Activated naive CD8-positive, alpha-beta T cell treated with anti-CD3 and anti-CD28 coated beads, Interleukin-2, amount 50 U/mL, for 24 hours (primary cell): ENCODE measurements at places on chromosomes 2 and 18.
A peak's percentile ranks its signal among the peaks of the same experiment; 100 is the strongest.

DNA sequence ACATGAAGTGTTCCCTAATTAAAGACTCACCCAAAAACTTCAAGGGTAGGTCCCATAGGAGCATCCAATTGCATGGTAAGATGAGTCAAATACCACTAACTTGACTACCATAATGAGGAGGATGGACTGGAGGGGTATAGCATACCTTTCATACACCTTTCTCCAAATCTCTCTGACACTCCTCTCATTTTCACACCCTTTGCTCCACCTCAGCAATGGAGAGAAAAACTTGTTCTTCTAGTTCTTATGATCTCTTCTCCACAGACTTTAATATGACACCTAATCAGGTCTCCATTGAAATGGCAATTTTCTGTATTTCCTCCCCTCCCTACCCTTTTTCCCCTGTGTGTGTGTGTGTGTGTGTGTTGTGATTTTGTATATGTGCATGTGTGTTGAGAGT lies 41.1 kb upstream of the MAP2 start:
- DNase-seq = no peak

- no peak for DNase-seq
These were observed 10.2 kb downstream of the ZNF516 start for GRCh38 chr18:76484749-76485387.

DNA sequence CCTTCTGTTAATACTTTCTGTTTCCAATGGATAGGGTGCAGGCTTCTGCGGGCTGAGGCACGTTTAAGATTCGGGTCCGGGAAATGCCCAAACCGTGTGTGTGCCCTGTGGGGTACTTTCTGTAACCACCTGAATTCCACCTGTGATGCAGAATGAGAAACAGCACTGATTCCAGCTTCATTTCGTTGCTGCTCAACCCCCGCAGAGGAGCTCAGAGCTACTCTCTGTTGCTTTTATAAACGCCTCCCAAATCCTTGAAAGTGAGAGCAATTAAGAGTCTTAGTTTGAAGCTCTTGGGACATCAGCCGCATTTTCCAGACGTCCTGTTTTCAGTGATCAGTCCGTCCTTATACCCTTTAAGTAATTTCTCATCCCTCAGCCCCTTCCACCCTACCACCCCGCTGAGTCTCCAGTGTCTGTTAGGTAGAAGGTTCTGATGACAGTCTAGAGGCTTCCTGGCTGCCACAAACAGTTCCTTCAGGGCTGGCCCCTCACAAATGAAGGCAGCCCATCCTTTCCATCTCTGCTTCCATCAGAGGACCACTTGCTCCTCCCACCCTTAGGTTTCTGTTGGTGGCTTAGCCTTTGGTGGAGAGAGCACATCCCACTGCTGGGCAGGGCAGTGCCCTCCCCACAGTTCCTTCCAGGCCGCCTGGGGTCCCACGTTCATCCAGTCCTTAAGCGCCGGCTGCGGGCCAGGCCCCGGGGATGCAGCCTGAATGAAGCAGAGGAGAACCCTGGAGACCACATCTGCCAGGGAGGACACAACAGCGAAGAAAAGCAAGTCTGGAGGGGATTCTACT lies 230.1 kb downstream of the SEPTIN10 start:
- DNase-seq = no peak

- DNase-seq = no peak
These were observed 606 bp downstream of the OTOF start for GRCh38 chr2:26477126-26477910.

- DNase-seq = no peak
These were observed 179.4 kb downstream of the TXNL1 start for GRCh38 chr18:56458770-56459712.

GRCh38 chr18:21194871-21195771 lies 46.9 kb upstream of the GREB1L start:
- DNase-seq = no peak

- DNase-seq = no peak
These were observed 62.8 kb downstream of the NBEAL1 start for GRCh38 chr2:203077451-203077850.

GRCh38 chr2:47072018-47072691 lies 83.0 kb downstream of the STPG4 start:
- DNase-seq = no peak

GRCh38 chr18:26133652-26134051 lies at the start of gene PSMA8:
Gene PSMA8, plus strand, starts transcription at chr18:26133869. Its CDS starts 97 bp downstream, at chr18:26133966.
- DNase-seq = peak; percentile 41

DNA sequence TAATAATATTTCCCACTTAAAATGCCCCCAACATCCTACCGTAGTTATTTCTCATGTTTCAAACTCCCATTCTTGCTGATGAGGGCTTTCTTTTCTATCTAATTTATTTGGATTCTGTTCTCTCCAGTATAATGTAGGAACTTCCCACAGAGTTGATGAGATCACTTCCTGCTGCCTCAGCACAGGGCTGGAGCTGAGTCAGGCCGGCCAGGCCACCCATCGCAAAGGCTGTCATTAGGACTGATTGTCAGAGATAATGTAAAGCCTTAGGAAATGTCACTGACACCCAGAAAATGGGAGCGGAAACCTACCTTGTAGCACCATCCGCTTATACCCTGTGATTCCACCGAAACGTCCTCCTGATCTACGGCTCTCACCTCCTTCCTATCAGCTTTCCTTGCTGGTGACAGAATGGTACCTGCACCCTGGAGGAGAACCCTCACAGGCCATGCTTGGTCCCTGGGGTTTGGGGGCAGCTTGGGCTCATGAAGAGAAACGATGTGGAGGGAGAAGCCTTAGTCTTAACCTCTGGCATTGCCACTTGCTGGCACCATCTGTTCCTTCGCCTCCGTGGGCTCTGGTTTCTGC lies 672.8 kb upstream of the ID2 start:
- no peak for DNase-seq

DNA sequence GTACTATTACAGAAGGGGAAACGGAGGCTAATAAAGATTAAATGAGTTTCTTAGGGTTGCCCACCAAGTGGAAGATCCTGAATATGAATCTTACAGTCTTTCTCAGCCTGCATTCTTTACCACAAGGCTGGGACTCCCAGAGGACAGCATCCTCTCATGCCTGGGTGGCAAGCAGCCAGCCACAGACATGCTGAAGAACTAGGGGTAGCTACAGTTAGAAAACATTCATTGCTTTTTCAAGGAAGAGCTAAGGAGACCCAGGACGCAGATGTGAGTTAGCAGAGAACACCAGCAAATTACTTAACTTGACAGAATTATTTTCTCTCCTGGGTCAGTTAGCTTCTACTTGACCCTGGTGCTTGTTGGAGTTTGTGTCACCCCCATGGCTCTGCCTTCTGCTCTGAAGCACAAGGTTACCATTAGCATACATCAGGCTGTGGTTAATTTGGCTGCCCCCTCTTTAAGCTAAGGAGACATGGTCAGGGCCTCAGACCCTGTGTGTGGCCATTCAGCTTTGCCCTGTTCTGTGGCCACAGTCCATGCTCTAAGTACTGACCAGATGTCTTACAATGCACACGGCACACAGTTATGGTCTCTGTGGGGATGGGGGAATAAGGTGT lies 132.3 kb upstream of the TNP1 start:
- no peak for DNase-seq

- DNase-seq = no peak
These were observed 345.8 kb upstream of the TFPI start for GRCh38 chr2:187900021-187900420.

- no peak for DNase-seq
These were observed 2.0 kb downstream of the NPC1 start for GRCh38 chr18:23584019-23584983.

GRCh38 chr2:49940626-49941025 lies 786.3 kb upstream of the FSHR start:
- no peak for DNase-seq

- no peak for DNase-seq
These were observed 174.9 kb upstream of the SMAD2 start for GRCh38 chr18:48105317-48105716.

- no peak for DNase-seq
These were observed 2.1 kb downstream of the KLHL14 start for GRCh38 chr18:32770666-32771168.

GRCh38 chr2:54373855-54374254 lies 82.3 kb upstream of the SPTBN1 start:
- no peak for DNase-seq

DNA sequence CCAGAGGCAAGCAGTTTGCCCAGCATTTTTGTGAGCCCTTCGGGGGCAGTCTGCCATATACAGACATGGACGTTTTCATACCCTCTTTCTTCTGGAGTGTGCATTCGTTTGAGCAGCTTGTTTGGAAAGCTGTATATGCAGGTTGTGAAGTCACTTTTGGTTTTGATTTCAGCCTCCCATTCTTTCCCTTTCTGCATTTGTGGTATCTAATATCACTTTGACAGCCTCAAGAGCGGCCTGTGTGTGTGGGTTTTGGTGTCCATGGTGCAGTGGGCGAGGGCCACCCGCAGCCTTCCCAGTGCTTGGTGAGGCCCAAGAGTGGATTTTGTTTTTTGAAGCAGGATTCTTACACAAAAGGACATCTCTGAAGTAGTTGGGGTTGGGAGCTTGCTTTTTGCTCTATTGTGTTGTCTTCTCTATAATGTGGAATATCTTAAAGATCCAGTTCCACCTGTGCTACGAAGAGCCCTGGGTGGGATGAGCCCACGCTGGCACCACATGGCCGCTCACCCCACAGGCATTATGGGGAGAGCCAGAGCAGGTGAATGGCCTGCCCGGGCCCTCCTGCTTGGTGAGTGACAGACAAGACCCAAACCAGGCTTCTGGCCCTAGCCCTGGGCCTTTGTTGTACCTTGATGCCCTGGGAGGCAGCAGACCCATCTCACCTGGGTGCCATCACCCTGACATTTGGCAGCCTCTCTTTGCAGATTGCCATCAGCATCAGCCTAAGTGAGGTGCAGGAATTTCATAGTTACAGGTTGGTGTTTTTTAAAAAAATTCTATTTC lies 29.5 kb downstream of the INPP4A start:
- no peak for DNase-seq

GRCh38 chr18:74929110-74929509 lies 279.8 kb downstream of the PTGR3 start:
- no peak for DNase-seq

DNA sequence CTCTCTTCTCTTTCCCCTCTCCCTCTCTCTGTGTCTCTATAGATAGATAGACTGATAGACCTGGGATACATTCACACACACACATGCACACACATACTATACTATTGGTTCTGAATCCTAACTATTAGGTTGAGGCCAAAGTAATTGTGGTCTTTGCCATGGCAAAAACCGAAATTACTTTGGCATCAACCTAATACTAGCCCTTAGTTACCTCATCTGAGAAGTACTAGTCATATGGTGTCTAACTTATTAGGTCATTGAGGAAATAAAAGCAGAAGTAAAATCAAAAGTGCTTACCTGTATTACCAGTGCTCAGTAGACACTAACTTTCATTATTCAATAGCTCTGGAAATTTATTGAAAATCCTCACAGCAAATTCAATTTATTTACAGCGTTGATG lies 451.5 kb downstream of the EPHA4 start:
- DNase-seq = no peak

GRCh38 chr2:1632510-1632909 lies 111.8 kb downstream of the PXDN start:
- no peak for DNase-seq

DNA sequence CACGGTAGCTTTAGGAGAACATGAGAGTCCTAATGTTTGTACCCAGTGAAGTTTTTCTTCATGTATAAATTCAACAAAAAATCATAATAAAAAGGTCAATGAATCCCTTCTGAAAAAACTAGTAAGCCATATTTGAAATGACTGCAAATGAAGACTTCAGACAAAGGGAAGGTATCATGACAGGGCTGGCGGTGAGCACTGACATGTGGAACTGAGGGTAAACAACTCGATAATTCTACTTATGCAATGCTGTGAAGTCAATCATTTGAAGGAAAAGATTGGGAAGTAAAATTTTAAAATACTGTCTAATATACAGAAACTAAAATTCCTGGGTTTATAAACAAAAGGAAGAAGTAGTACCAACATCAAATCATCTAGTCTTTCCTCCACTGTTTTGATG lies 190.2 kb upstream of the COPS8 start:
- no peak for DNase-seq

DNA sequence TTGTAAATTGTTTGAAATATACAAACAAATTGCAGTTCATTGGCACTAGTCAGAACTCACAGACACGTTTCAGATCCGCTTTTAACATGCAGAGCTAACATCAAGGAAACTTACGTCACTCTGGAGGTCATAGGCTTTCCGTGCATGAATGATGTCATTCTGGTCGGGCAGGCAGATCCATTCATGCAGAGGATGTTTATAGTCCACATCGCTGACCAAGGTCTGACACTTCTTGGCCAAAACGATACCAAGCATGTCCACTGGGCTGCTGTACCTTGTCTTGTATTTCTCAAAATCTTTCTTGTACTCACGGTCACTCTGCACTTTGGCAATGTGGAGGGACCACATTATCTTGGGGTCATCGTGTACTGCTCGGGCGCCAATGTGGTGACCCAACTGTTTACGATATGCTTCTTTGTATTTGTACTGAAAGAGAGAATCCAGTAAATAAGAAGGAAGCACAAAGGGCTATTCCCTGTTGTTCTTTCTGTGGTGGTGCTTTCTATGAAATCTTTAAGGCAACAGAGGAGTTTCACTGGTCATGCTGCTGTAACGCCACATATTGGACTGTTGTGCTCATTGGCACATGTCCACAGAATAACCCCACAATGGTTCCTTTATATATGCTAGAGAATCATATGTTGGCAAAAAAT lies 114.8 kb downstream of the NEB start:
- no peak for DNase-seq

- no peak for DNase-seq
These were observed 1802.2 kb upstream of the PIK3C3 start for GRCh38 chr18:40152859-40153258.

- DNase-seq = no peak
These were observed 1.8 kb downstream of the LRRFIP1 start for GRCh38 chr2:237629188-237629534.

DNA sequence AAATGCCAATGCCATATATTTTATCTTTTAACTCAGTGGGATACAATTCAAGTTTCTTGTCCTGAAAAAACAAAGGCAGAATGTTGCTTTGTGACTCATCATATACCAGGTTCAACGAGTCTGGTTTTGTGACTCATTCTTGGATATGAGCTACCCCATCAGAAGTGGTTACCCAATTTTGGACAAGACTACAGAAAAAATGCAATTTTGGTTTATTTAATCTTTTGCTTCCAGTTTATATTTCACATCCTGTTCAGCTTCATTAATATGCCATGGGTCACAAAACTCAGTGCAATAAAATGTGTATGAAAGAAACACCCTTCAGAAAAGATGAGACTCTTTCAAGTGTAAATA lies 25.0 kb downstream of the FN1 start:
- no peak for DNase-seq
